ENCODE measurements at places on chromosomes 6 and 20.

- no peak for DNase-seq
Measured at GRCh38 chr6:109379711-109380110, 2.6 kb downstream of the CD164 start.

DNA sequence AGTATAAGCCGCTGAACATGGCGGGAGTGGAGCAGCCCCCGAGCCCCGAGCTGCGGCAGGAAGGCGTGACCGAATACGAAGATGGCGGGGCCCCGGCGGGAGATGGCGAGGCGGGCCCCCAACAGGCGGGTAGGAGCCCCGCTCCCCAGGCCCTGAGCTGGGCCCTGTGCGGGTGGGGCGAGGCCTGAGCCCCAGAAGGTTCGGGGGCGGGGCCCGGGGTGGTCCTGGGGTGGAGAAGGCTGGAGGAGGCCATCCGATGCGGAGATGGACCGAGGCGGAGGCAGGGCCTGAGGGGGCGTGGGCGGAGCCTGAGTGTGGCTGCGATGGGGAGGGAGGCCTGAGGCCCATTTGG lies 7.1 kb downstream of the L3MBTL1 start:
- peak; percentile 2 for DNase-seq

DNA sequence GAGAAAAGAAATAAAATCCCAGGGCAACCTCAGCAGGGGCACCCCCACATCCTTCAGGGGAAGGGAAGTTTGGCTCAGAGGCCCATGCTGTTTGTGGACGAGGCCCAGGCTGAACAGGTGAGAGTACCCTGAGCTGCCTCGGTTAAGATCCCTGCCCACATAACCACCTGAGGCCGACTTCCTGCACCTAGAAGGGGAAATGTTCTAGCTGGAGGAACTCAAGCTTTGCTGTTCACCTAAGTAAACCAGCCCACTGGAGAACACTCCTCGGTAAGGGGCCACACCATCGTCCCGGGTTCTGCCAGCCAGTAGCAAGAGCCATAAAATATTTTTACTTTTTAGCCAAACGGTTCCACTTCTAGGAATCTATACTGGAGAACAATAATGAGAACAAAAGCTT lies 88.2 kb downstream of the SLC23A2 start:
- no peak for DNase-seq

DNA sequence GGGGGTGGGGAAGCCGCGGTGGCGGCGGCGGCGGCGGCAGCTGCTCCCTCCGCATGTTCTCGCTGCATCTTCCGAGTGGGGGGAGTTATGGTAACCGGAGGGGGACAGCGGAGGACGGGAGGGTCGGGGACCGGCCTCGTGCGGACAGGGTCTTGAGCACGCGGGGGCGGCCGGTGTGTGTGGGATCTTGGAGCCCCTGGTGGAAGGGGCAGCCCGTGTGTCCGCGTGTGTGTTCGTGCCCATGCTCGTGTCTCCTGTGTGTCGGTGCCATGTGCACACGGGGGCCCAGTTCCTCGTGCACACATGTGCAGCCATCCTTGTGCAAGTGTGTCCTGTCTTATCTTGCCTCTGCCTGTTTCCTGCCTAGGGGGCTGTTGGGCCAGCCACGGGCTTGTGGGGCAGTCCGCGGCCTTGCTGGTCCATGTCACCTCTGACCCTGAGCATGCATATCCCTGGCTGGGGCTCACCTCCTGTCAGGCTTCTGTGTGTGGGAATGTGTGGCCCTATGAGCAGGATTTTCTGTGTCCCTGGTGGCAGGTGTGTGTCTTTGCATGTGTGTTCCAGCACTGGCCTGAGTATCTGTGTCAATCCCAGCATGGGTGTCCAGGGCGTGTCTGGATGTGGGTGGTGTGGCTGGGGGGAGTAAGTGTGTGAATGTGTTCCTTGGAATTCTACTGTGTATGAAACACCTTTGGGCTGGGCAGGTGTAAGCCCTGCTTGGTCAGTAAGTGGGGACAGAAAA lies 8.5 kb downstream of the SYNGAP1 start:
- DNase-seq: no peak

- no peak for DNase-seq
Measured at GRCh38 chr6:74720923-74721322, 484.9 kb downstream of the COL12A1 start.

DNA sequence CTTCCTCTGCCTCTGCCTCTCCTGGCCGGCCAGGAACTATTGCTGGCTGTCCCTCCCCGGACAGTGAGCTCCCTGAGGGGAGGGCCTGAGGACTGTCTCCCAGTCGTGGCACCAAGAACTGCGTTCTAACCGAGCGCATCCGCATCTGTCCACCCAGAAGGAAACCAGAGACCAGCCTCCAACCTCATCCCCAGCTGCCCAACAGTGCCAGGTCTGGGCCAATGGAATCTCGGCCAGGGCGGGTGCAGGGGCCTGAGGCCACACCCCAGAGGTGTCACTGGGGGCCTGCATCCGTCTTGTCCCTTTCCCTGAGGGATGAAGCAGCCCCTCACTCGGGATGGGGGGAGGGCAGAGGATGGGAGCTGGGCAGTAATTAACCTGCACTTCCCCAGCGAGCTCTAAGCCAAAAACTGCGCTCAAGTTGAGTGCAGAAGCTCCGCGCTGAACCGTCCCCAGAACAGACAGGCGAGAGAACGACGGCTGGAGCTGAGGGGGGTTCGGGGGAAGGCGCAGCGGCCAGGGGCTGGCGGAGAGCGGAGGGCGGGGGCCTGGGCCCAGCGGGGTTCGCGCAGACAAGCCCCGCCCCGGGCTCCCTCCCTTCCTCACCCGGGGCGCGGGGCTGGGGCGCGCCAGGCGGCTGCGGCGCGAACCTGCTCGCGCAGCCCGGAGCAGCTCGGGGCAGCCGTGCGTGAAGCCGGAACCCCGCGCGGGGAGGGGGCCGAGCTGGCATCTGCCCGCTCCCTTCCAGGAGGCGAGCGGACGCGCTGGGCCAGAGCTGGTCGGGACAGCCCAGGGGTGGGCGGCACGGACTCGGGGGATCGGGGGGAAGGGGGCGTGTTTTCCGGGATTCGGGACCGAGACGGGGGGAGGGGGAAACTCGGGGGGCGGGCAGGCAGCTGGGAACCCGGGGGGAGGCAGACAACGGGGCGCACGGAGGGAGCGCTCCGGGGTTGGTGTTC lies 1.4 kb downstream of the TFEB start:
- no peak for DNase-seq

GRCh38 chr6:108194503-108194902 lies 28.7 kb downstream of the NR2E1 start:
- DNase-seq: no peak

DNA sequence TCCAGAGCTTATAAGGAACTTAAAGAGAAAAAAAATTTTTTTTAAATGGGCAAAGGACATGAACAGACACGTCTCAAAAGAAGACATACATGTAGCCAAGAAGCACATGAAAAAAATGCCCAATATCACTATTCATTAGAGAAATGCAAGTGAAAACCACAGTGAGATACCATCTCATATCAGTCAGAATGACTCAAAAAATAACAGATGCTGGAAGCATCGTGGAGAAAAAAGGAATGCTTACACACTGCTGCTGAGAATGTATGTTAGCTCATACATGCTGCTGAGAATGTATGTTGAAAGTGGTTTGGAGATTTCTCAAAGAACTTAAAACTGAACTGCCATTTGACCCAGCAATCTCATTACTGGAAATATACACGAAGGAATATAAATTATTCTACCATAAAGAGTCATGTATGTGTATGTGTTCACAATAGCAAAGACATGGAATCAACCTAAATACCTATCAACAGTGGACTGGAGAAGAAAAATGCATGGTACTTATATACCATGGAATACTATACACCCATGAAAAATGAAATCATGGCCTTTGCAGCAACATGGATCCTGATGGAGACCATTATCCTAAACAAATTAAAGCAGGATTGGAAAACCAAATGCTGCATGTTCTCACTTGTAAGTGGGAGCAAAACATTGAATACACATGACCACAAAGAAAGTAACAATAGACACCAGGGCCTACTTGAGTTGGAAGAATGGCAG lies 5.2 kb downstream of the OR11A1 start:
- no peak for DNase-seq
